ENCODE measurements at places on chromosomes 2 and 18. TPM values are rescaled to one million over a fixed set of nuclear protein-coding genes. Genes with fewer than 3 reads are reported as not detected.

Gene POU3F3
- not detected for total RNA-seq

Gene BMP10
- under 0.01 TPM for total RNA-seq

Gene ANKRD36B
- total RNA-seq: 37.2 TPM

Gene USP34
- total RNA-seq: 67.9 TPM

Gene KCNF1
- total RNA-seq: under 0.01 TPM

Gene LYPD1
- total RNA-seq: not detected

Gene TFCP2L1
- total RNA-seq: 0.54 TPM

Gene CTLA4
- total RNA-seq: under 0.01 TPM

Gene IL36A
- under 0.01 TPM for total RNA-seq

Gene CCDC142
- total RNA-seq: 31.5 TPM

Gene ANKRD30B
- total RNA-seq: not detected

Gene ALPP
- total RNA-seq: 0.27 TPM

Gene PLA2R1
- 2.4 TPM for total RNA-seq

Gene TMEM17
- total RNA-seq: 2.4 TPM

Gene SALL3
- total RNA-seq: not detected

Gene FAM161A
- 1.1 TPM for total RNA-seq

Gene TMEM185B
- 48.5 TPM for total RNA-seq

Gene ELOA2
- not detected for total RNA-seq

Gene GAREM2
- total RNA-seq: 0.54 TPM

Gene LYPD6
- 0.27 TPM for total RNA-seq

Gene PSMA8
- under 0.01 TPM for total RNA-seq

Gene MDH1B
- 1.3 TPM for total RNA-seq

Gene RIT2
- not detected for total RNA-seq

Gene FKBP1B
- total RNA-seq: 3.5 TPM

Gene UPP2
- total RNA-seq: not detected

Gene AOX1
- 4.8 TPM for total RNA-seq

Gene SNTG2
- total RNA-seq: not detected

Gene VSNL1
- total RNA-seq: not detected

Gene GKN2
- total RNA-seq: not detected

Gene LHCGR
- total RNA-seq: not detected

Gene CACNB4
- 0.54 TPM for total RNA-seq

Gene HK2
- total RNA-seq: 13.5 TPM

Gene HOXD8
- not detected for total RNA-seq

Gene CRYGB
- total RNA-seq: not detected

Gene LIMS4
- total RNA-seq: 0.54 TPM

Gene TIMM21
- 10.5 TPM for total RNA-seq

Gene SLC25A12
- total RNA-seq: 14.0 TPM

Measured in hematopoietic multipotent progenitor cell (in vitro differentiated cells).